ENCODE measurements at places on chromosomes 11 and 22. TPM values are rescaled to one million over a fixed set of nuclear protein-coding genes. Genes with fewer than 3 reads are reported as not detected.

- no peak for DNase-seq
Observed at GRCh38 chr22:32646476-32646875, 155.0 kb upstream of the TIMP3 start.

KRTAP5-7 gene
- polyA plus RNA-seq = not detected

PTPRCAP gene
- polyA plus RNA-seq = 0.27 TPM

GPR83 gene
- polyA plus RNA-seq = 0.04 TPM

- no peak for DNase-seq
Observed at GRCh38 chr11:11387622-11388305, 34.7 kb upstream of the CSNK2A3 start.

DNA sequence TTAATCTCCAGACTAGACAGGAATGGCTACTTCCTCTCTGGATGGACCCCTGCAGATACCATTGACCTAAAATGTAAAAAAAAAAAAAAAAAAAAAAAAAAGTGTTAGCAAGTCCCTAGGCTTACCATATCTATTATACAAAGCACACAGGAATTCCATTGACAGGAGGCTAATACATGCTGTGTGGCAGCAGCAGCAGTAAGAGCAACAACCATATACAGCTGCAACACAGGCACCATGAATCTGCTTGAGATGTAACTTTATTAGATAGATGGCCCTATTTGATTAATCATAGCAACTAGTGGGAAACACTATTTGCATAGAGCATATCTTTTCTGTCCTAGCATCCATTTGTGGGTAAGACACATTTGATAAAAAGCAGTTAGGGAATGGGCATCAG lies 1447.1 kb downstream of the FAM181B start:
- DNase-seq = no peak

DNA sequence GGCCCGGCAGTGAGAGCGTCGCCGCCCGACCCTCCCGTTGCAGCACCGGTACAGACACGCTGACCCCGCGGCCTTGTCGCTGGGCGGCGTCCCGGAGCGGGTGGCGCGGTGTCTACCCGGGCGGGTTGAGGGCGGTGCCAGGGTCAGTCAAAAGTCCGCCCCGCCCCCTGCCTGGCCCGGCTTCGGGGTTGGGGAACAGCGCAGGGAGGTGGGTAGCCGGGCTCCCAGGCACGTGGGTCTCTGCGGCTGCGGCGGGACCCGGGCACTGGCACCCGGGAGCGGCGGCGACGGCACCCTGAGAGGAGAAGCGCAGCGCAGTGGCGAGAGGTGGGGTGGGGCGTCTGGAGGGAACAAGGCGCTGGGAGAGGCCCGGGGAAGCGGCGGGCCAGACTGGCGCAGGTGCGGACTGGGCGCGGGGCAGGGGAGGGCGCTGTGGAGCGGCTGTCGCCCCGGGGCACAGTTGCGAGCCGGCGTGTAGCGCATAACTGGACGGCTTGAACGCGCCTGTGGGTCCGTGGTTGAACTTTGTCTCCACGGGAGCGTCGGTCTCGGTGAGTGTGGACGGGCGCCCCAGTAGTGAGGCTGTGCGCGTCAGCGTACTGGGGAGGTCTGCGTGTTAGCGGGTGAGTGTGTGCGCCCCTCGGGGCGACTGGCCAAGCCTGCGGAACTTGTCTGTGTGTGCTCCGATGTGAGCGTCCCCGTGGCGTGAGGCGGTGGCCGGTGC lies at the start of gene P2RY2:
P2RY2 (plus strand) TSS at position 176 of the 724 bp plus-strand sequence. CDS start 15,879 bp downstream, outside the sequence.
- no peak for DNase-seq

DNA sequence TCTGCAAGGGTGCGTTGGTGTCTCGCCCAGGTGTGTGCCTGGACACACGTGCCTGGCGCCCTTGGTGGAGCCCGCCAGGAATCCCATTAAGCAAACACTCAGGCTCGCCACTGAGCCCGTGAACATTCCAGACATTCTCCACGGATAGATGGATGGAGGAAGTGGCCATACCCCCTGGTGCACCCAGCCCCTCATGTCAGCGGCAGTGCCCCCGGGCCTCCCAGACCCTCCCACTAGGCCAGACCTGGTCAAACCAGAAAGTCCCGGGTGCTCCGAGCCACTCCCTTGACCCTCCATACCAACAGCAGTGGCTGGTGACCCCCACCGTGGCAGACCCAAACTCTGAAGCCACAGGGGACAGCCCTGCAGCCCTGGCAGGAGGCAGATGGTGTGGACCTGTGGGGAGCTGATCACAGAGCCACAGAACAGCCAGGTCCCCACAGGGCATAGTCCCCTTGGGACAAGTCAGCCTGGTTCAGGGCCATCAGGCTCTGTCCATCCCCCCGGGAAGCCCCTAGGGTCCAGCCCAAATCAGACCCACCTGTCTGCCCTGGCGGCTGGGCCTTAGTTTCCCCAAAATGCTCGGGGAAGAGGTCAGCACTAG lies 1.9 kb downstream of the EPS8L2 start:
- no peak for DNase-seq

DNA sequence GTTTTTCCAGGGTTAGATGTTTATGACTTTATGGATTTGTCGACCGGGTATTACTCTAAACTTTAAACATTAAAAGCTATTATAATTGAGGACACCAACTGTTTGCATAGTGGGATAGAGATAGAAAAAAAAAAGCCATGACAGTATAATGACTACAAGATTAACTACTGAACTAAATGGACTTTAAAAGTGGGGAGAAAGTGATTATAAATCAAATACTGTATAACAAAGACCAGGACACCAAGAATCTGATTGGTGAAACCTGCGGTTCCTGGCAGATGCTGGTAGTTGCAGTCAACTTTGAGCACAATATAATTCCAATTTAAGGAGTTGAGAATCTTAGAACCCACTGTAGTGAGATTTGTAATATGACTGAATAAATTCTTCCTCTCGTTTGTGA lies 2.5 kb downstream of the CRKL start:
- no peak for DNase-seq

- DNase-seq = no peak
Observed at GRCh38 chr11:78630561-78631303, 56.1 kb upstream of the NARS2 start.

- no peak for DNase-seq
Observed at GRCh38 chr11:24589064-24589463, 92.2 kb downstream of the LUZP2 start.

MMP27 gene
- polyA plus RNA-seq = not detected

GRCh38 chr11:72010529-72011233 lies 12.0 kb downstream of the IL18BP start:
- no peak for DNase-seq

DNA sequence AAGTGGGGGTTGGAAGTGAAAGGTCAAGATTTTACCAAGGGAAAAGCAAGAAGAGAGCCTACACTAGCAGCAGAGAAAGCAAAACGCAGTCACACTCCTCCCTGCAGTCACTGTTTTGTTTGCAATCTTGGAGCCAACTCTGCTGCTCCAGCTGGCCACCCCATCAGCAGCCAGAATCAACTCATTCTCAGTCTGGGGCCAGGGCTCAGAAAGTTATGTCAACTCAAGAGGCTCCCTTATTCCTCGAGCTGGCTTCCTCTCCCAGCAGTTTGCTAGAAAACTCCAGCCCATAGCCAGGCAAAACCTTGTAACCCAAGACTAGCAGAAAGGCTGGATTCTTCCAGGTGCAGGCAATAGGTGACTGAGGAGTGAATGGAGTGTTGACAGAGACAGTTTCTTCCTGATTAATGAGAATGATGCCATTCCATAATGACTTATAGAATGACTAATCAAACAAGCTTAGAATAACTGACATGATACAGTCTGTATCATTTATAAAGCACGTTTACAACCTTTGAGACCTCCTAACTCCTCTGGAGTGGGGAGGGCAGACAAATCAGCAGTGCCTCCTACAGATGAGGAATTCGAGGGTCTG lies 53.4 kb downstream of the P4HA3 start:
- no peak for DNase-seq

POU2AF1 gene
- polyA plus RNA-seq = not detected

GRCh38 chr11:109644152-109644551 lies 222.2 kb downstream of the C11orf87 start:
- no peak for DNase-seq

SLC15A3 gene
- polyA plus RNA-seq = 14.1 TPM

MAP6 gene
- polyA plus RNA-seq = 12.3 TPM

DNA sequence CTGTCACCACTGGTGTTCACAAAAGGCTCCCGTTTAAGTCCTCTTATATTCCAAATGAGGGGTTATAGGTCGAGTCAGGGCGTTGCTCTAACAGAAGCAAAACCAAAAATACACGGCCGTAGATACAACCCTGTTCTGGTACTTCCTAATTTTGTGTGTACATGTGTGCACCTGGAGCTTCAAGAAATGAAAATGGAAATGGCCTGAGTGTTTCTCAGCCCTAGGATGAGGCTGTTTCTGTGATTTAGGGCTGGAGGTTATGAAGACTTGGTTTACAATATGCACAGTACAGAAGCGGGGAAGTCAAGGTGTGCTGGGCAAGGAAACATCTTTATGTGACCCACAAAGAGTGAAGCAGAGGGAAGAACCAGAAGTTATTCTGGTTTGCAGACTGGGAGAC lies 110.4 kb upstream of the OR4B1 start:
- DNase-seq = no peak

DNA sequence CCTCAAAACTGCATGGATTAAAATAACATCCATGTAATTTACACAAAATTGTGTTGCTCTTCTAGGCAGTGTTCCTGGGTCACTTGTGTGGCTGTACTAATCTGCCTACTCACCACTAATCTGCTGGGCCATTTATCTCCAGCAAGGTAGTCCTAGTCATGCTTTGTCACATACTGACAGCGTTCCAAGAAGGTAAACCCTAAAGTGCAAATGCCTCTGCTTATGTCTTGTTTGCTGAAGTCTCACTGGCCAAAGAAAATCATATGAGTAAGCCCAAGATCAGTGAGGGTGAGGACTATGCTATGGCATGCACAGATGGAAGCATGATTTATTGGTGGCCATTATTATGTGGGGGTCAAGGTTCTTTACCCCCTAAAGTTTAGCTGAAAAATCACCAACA lies 630.2 kb upstream of the LUZP2 start:
- no peak for DNase-seq

ROBO4 gene
- 0.26 TPM for polyA plus RNA-seq

TNNT3 gene
- polyA plus RNA-seq = not detected

- peak; percentile 34 for DNase-seq
Observed at GRCh38 chr11:74025467-74026166, 16.7 kb upstream of the UCP3 start.

LRP5 gene
- 11.5 TPM for polyA plus RNA-seq

LSP1 gene
- not detected for polyA plus RNA-seq

FAT3 gene
- polyA plus RNA-seq = 0.53 TPM

GRCh38 chr22:16808744-16809143 lies 16.5 kb downstream of the XKR3 start:
- DNase-seq = no peak

- no peak for DNase-seq
Observed at GRCh38 chr11:22079133-22079872, 113.6 kb upstream of the ANO5 start.

PICK1 gene
- 27.9 TPM for polyA plus RNA-seq

GAS2 gene
- 0.44 TPM for polyA plus RNA-seq

DNA sequence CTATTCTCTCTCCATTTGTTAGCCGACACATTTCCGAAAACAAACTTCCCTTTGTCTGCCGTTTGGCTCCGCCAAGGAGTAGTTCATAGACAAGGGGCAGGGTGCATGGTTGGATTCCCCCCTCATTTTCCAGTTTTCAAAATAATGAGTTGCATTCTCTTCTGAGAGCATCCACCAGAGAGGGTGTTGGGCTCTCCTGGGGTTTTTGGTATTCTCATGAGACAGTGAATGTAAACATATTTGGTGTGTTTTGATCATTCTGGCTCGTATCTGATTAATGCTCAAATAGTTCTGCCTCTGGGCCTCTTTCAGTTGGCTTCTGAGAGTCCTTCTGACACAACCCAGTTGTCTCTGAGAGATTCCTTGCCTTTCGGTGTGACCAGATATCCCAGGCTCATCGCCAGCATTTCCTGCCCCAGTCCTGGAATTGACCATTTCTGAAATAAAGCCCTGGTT lies 21.7 kb downstream of the GRAMD4 start:
- no peak for DNase-seq

OSM gene
- polyA plus RNA-seq = not detected

VPREB1 gene
- not detected for polyA plus RNA-seq

DNA sequence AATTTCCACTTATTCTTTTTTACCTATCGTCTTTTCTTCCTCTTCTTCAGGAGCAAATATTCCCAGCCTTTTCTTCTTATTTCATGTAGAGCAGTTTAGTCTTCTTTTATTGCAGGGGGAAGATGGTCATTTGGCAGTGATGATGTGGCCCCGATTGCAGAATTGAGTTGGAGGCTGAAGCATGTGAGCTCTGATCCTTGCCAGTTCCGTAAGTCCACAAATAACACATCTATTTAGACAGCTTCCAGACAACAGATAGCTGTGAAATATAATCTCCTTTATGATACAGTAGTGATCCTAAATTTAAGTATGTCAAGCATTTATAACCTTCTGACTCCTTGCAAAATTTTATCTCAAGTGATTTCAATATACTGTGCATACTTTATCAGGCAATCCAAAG lies 27.5 kb downstream of the REXO2 start:
- DNase-seq = no peak

GRCh38 chr11:77479746-77480352 lies 6.0 kb upstream of the PAK1 start:
- no peak for DNase-seq

- no peak for DNase-seq
Observed at GRCh38 chr11:117818041-117818873, 6.3 kb downstream of the FXYD2 start.

DNA sequence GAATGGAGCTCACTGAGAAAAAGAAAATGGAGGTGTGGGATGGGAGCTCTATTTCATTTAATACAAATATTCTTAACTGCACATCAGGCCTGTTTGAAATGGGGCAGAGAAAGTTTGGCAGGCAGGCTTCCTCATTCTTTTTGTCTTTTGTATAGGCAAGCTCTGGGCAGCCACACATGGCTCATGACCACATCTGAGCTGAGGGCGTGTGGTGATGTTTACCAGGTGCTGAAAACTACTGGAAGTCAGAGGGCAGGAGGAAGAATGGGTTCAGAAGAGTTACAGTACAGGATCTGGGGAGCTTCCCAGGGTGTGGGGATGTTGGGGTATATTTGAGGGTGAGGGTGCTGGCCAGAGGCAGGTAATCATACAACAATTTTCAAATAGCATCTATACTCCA lies 66.3 kb upstream of the NAV2 start:
- DNase-seq = no peak

SNX32 gene
- 0.13 TPM for polyA plus RNA-seq

DNA sequence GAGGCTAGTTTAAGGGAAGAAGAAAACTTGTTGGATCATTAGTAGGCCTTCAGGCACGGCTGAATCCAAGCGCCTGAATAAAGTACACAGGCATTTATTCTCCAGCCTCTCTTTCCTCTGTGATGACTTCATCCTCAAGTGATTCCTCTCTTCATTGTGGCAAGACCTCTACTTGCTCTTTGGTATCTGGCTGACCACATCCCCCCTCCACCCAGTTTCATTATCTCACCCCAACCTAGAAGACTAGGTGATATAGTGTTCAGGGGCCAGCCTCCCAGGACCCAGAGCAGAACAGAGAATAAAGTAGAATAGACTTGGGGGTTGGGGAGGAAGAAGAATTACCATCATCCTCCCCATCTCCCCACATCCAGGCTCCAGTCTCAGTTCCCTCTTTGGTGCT lies 189.3 kb downstream of the MIAT start:
- no peak for DNase-seq
